ENCODE measurements at places on chromosomes 1 and 21.

DNA sequence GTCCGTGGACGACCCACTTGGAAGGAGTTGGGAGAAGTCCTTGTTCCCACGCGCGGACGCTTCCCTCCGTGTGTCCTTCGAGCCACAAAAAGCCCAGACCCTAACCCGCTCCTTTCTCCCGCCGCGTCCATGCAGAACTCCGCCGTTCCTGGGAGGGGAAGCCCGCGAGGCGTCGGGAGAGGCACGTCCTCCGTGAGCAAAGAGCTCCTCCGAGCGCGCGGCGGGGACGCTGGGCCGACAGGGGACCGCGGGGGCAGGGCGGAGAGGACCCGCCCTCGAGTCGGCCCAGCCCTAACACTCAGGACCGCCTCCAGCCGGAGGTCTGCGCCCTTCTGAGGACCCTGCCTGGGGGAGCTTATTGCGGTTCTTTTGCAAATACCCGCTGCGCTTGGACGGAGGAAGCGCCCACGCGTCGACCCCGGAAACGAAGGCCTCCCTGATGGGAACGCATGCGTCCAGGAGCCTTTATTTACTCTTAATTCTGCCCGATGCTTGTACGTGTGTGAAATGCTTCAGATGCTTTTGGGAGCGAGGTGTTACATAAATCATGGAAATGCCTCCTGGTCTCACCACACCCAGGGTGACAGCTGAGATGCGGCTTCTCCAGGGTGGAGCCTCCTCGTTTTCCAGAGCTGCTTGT is 32.4 kb downstream of the PRMT2 start:
- DNase-seq = peak; percentile 40

DNA sequence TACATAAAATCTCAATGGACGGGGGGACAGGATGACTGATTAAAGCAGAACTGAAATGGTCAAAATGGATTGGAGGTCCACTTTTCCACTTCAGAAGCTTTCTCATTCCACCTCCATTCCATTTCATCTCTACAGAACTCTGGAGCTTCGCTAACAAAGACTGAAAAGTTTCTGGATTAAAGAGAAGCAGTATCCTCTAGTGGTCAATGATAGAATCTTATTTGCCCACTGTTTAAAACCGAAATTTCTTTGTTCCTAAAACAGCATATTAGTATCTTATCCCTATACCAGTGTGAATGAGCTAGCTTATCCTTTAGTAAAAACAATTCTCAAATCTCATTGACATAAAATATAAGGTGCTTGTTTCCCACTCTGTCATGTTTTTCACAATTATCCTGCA is 890.6 kb downstream of the KCNT2 start:
- DNase-seq = peak; percentile 54

DNA sequence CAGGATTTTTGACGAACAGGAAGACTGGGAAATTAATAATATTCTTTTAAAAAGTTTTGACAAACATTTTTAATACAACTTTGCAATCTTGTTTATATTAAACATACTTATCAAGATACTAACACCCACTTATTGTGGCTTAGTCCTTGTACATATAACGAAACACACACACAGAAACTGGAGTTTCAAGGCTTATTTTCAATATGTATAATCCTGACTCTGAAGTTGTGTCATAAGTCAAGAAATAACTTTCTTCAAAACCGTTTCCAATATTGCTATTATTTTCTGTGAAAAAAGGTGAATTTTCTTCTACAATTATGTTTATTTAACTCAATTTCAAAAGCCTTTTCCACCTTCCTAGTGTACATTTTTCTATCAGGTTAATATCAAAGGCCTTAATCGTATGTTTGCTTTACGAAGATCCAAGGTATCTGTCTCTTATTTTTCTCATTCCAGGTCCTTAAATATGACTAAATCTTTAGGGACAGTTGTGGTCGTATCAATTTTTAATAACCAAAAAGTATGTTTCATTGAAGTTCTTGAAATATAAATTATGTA is 1.8 kb downstream of the CDKN2C start:
- no peak for DNase-seq

DNA sequence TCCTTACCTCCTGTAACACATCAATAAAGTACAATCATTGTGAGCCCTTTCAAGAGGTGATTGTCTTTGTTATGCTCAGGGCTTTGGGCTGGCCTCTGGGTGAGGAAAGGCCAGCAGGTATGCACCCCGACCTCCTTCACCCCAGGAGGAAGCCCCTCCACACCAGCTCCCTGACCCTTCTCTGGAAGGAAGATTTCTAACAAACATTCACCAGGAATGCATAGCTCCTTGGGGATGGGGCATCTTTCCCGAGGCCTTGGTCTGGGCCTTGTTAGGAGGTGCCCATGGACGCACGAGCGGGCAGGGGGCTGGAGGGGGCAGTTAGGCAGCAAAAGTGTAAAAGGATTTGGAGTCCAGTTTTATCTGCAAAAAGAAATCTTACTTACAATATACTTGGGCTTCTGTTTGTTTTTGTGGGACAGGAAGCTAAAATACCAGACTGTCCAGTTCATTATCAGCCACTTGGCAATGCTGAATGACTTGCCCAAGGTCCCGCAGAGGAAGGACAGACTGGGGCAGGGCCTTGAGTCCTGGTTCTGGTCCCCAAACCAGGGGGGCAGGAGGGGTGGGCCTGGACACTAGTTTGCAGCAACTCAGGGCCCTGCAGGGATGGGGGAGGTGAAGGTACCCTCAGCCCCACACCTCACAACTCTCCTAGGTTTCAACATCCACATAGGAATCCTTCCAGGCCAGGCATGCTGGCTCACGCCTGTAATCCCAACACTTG is 10.1 kb downstream of the ZC3H12A start:
- no peak for DNase-seq

- DNase-seq = peak; percentile 59
Measured at GRCh38 chr1:203629507-203630082, 3.0 kb downstream of the ATP2B4 start.

DNA sequence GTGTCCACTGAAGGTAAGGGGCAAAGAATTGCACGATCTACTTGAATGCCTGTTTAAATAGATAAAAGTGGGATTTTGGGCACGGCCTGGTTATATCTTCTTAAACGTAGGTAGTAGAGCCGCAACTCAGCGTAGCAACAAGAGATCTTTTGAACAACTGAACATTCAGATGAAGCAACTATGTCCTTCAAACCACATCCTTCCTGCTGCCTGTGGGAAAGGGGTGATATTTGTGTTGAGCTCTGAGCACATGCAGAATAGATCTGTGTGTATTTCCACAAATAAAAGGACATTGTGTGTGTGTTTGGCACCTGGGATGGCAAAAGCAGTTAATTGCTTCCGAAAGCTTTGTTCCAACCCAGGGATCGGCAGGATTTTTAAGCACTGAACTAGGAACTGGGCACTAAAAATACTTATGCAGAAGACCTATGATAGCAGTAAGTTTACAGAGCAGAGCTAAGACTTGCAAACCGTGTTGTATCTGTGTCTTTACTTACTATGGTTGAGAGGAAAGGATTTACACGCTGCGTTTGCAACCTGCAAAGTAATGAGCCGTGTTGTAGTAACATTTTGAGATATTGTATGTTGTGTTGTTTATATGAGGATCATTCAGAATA is 333.4 kb downstream of the CHRM3 start:
- DNase-seq = no peak

- peak; percentile 94 for DNase-seq
Measured at GRCh38 chr1:159881622-159882526, 18.1 kb downstream of the CFAP45 start.

- DNase-seq = peak; percentile 33
Measured at GRCh38 chr1:113674591-113674990, 84.7 kb downstream of the PHTF1 start.

DNA sequence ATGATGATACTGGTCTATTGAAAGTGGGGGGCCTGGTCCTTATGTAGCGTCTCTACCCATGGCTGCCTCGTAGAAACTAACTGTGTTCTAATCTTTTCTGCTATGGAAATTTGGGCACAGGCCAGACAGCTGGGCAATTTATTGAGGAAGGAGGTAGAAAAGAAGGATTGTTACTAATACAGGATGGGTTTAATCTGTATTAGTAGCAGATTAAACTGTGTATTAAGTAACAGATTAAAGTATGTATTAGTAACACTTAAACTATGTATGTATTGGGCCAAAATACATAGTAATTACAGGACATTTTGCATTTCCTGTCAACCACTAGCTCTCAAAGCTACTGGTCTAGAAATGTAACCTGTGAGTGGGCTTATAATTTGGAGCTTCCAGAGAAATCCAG is 142.0 kb downstream of the MAST2 start:
- peak; percentile 53 for DNase-seq

- DNase-seq = peak; percentile 21
Measured at GRCh38 chr1:151612501-151613281, 841 bp downstream of the SNX27 start.

DNA sequence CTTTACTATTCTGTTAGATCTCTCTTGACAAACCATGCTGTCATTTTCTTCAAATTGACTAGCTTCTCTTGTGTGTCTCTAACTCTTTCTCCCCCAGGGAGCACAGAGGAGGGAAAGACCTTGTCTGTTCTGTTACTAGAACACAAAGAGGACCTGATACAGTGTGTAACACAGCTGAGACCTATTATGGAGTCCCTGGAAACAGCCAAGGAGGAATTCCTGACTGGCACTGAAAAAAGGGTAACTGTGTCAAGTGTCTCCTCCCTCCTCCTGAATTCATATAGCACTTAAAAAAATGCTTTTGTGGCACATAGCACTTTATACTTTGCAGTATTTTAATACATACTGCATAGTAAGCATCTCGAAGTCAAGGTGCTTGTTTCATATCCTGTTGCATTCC is 50.6 kb downstream of the ZBTB40 start:
- DNase-seq = no peak

DNA sequence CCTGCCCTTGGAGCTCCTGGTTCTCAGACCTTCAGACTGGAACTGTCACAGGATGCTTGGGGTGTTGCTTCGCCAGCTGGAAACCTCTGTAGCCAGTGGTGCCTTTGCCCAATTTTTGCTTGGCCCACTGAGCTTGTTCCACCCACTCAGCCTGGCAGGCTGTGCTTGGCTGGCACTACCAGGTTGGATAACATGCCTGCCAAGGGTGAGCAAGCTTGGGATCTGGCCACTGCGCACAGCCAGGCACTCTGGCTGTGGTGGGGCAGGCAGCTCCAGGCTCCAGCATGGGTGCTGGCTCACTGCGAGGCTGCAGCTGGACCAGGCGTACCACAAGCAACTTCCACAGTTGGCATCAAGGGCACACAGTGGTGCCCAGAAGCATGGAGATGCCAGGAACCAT is 967.8 kb upstream of the NCAM2 start:
- no peak for DNase-seq

GRCh38 chr1:211739671-211740411 is 64.4 kb upstream of the NEK2 start:
- no peak for DNase-seq

DNA sequence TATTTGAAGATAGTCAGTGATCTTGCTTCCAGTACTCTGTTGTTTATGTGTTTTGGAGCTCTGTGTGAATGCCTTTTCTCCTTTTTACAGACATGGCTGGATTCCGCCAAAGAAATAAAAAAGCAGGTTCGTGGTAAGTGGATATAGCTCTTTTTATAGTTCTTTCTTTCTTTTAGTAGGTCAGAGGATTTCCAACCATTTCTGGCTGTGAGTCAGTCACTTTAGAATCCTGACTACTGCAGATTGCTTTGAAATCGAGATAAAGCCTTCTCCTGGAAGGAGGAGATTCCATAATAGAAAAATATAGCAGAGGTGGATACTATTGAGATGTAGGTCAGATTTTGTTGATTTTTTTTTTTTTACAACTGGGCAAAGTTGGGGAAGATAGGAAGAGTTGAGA is 97.4 kb downstream of the EPB41 start:
- DNase-seq = no peak

DNA sequence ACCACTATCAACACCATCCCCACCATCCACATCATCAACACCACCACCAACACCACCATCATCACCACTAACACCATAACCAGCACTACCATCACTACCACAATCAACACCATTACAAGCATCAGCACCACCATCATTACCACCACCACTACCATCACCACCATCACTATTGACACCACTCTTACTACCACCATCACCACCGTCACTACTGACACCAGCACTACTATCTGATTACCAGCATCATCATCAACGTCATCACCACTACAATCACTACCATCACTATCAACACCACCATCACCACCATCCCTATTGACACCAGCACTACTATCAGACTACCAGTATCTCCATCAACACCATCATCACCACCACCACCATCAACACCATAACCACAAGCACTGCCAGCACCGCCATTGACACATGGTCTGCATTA is 106.1 kb upstream of the RUNX3 start:
- DNase-seq = no peak

GRCh38 chr1:26417111-26417759 is 6.6 kb downstream of the LIN28A start:
- DNase-seq = peak; percentile 50

DNA sequence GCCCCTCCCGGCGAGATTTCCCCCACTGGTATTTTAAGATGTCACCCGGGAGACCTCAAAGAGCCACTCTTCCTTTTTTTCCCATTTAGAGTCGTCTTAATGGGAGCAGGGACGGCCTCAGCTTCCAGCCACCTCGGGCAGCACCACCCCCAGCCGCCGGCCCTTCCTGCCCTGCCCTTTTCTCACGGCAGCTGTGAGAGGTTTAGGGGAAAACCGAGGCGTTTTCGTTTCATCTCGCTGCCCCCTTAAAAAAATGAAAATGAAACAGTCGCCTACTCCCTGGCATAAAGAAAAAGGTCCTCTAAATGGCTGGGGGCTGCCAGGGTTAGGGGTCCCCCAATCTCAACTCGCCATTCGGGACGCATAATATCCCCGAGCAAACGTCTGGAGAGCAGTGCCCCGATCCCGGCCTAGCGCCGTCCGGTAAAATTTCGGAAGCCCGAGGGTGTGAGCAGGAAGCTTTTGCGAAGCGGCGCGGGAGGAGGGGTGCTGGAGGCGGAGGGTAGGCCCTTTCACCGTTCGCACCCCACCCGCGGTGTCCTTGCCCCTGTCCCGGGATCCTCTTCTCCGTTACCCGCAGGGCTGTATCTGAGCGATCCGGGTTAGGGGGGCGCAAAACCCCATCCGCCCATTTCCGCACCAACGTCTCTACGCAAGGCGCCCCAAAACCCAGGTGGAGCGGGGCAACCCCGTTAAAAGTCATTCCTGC is 1.2 kb downstream of the RUNX3 start:
- DNase-seq = peak; percentile 39

- peak; percentile 1 for DNase-seq
Measured at GRCh38 chr1:233367057-233367803, 39.7 kb downstream of the MAP3K21 start.

DNA sequence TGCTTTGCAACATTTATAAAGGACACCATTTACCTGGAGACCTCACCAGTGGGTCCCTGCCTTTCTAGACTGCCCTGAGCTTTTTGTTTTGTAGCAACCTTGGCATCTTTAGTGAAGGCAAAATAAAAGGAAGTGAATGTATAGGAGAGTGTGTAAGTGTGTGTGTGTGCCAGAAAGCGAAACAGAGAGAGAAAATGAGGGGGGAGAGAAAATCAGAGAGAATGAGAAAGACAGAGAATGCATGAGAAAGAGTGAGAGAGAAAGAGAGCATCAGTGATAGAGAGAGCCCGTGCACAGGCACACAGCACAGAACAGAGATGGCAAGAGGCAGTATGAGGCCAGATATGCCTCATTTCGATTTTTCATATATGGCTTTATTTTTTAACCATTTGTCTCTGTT is 57.5 kb downstream of the HSD3B1 start:
- no peak for DNase-seq
